ENCODE measurements at places on chromosomes 11 and 22. TPM values are rescaled to one million over a fixed set of nuclear protein-coding genes. Genes with fewer than 3 reads are reported as not detected.
A peak's percentile ranks its signal among the peaks of the same experiment; 100 is the strongest.

DNA sequence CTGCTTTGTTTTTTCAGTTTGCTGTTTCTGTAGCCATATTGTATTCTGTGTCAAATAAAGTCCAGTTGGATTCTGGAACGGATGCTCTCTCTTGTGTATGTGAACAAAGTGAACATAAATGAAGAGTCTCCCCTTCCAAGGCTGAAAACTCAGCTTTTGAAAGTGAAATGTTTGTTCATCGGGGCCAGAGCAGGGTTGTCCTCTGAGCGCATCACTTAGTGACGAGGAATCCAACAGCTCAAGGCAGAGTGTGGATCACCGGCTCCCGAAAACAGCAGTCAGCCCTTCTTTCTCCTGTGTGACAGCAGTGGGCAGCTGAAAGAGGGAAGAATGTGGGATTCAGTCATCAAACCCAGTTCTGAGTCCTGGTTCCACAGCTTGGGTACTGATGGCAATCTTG is 21.4 kb downstream of the RBX1 start:
- DNase-seq, result no peak

ART1 gene
- total RNA-seq, result 3.3 TPM

SCN3B gene
- total RNA-seq, result 0.20 TPM

MUC5AC gene
- total RNA-seq, result not detected

DNA sequence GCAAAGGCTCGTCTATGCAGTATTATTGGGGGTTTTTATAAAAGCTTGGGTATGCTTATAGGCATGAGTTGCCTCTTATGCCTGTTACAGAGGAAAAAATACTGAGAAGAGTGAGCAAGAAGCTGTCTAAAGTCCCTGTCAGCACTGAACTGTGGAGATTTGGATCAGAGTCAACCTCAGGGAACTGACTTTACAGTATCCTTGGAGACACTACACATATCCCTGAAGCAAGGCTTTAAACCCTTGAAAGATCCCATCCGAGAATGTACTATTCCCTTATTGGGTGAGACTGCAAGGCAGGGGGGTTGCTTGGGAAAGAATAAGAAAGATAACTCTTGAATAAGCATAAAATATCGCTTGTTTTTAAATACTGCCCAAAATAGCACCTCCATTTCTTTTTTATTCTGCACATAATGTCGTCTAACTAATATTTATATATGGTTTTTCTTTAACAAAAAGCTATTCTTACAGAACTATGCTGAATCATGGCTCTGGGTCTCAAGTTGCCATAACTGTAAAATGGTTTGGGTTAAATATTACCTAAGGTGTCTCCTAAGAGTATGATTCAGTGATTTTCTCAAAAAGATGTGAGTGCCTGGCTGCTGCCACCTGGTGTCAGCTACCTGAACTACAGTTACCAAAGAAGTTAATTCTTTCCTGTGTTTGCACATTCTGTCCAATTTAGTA is 1062.8 kb downstream of the DLG2 start:
- peak; percentile 51 for DNase-seq

DNA sequence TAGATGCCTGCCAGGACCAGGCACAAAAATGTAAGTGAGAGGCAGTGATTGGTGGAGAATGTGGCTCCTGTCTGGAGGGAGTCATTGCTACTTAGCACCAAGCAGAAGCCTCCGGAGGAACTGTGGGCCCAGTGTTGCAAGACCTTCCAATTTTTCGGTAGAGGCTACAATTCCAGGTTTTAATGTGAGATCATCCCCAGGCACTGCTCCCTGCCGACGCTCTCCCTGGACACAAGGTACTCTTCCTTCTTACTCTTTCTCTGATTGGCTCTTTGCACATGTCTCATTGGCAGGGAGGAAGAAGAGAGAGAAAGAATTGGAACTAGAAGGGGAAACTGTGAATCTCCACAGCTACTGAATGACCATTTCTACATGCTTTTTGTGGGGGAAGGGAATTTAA is 53.7 kb upstream of the EP300 start:
- no peak for DNase-seq

DNA sequence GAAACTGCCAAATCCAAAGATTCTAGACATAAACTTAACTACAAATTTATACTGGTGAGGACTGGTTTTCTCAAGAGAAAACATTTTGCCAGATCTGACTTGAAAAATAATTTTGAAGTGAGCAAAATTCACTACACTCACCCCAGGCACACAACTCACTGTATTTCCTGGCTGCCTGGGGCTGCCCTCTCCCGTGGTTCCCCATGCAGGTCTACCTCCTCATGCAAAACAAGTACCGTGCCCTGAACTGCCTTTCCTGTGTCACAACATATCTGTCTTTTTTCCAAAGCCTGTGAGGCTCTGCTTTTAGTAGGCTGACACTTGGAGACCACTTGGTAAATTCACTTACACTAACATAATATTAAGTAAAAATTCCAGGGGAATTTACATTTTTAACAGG is 76.4 kb downstream of the LIF start:
- no peak for DNase-seq

HIKESHI gene
- 18.0 TPM for total RNA-seq

DNA sequence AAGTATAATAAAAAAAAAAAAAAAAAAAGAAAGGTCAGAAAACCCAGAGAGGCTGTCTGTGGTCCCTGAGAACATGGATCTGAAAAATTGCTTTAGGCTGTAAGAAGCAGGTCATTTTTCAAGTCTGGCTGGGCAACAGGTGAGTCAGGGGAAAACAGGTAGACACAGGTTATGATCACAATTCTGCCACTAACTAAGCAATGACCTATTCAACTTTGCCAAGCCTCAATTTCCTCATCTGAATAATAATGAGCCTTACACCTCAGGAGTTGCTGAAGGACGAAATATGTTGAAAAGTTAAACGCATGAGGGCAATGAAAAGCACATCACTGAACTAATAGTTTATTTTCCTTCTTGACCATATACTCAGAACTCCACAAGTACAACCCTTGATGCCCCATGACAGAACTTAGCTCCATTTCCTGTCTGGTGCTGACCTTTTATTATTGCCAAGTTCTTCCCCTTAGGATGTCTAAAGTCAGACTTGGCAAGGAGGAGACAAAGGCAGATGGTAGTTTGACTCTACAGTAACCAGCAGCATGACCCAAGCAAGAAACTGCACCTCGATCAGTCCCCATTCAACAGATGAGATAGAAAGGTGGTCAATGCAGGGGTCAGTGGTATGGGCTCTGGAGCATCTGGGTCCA is 93.6 kb downstream of the SYN3 start:
- DNase-seq, result no peak
